A549 (cell line): ENCODE measurements at places on chromosomes 6 and 20.

DNA sequence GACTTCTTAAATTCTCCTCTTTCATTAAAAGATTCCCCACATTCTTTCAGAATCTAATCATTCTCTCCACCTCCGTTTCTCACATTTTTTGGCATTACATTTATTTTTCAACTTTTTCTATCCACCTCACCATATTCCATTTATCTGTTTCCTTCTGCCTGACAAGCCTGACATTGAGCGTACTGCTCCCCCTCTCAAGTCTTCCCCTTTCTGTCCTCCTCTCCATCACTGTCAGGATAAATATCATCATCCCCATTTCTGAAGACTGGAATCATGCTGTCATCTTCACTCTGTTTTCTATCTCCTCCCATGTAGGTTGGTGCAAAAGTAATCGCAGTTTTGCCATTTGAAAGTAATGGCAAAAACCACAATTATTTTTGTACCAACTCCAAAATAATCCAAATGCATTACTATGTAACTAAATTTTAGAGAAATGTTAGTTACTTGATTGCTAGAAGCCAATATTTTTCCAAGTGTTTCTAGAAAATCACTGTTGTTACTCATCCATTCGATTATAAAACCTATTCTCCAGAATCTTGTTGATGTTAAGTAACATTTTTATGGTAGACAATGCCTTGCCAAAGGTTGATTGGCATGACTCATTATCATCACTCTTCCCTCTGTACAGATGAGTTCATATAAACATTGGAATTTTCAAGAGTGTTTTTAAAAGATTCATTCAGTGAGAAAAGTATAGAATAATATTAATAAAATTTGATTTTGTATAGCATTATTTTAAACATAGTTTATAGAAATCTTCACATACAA is 292.3 kb upstream of the RNF217 start:
- DNase-seq = no peak

GRCh38 chr6:156933201-156934068 is 156.3 kb downstream of the ARID1B start:
- DNase-seq = no peak

DNA sequence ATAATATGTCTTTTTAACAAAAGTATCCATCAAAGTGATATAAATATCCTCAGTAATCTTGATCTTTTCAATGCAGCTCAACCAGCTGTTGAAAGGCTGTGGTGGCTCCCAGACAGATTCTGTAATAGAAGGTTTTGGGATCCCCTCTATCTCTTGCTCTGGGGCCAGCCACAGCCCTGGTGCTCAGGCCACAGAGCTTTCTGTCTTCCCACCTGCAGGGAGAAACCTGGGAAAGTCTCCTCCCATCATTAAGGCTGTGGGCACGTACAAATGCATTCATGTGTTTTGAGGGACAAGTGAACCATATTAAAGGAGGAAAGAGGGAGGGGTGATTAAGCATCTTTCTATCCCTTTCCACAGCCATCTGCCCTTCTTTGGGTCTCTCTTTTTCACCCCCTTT is 183.1 kb downstream of the PRDM13 start:
- no peak for DNase-seq

- DNase-seq = no peak
Observed at GRCh38 chr6:103177791-103178190, 1681.9 kb downstream of the HACE1 start.

DNA sequence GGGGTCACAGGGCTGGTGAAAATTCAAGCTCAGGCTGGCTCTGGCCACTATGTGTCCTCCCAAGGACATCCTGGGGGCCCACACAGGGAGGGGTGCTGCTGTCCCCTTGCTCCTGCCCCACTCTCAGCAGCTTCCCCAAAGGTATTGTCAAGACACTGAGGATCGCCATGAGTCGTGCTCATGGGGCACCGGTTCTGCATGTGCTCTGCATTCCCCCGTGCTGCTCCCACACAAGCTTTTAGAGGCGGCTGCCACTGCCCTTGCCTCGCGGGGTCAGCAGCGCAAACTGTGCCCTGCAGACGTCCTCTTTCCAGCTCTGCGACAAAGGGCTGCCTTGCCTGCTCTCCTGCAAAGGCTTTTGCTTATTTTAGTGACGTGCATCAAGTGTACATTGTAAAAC is 179.8 kb downstream of the ERMARD start:
- no peak for DNase-seq

GRCh38 chr6:26349964-26350857 is 14.8 kb upstream of the BTN3A2 start:
- no peak for DNase-seq

GRCh38 chr6:87762116-87762515 is 60.1 kb upstream of the AKIRIN2 start:
- no peak for DNase-seq

DNA sequence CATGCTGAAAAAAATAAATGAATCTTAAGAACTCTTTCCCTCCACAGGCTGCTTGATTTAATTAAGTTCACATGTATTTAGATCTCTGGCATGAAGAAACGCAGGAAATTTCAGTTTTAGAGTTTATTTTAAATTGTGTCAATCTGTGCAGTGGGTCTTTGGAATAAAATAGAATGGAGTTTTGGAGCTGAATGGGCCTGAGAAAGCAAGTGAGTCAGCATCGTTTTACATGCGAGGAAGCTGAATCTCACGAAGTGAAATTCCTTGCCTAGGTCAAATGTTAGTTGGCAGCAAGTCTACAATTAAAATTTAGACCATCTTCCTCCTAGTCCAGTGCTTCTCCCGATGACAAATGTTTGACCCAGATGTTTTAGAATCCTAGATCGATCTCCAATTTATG is 22.4 kb downstream of the MAP7 start:
- peak; percentile 60 for DNase-seq

DNA sequence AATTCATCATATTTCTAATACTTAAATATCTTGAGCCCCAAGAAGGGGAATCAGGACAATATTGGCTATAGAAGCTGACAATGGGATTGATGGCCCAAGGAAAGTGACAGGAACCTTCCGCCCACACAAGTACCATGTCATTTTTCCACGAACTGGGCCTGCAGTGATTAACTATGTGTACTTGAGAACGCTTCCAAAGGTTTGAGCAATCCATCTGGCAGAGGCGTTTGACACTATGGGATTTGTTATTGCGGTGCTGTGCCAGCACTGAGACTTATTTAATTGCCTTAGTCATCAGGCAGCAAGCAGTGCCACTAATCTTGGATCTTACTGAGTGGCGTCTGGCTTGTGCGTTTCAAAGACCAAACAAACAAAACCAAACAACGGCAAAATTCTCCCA is 135.6 kb upstream of the UST start:
- no peak for DNase-seq

- no peak for DNase-seq
Observed at GRCh38 chr6:134873500-134874388, 76.2 kb downstream of the ALDH8A1 start.

DNA sequence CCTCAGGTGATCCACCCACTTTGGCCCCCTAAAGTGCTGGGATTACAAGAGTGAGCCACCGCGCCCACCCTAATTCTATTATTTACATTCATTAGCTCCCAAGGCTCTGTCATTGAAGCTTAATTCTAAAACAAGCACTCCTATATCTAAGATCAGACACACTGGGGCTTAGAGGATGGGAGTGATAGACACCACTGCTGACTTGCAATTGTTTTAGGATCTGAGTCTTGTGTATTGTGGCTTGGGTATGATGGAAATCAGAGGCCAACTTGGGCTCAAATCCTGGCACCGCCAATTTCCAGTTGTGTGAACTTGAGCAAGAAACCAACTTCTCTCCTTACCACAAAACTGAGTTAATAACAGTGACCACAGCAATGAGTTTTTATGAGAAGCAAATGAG is 34.7 kb downstream of the MTRES1 start:
- DNase-seq = no peak

- peak; percentile 41 for DNase-seq
Observed at GRCh38 chr20:33796907-33797544, 14.1 kb upstream of the CHMP4B start.

DNA sequence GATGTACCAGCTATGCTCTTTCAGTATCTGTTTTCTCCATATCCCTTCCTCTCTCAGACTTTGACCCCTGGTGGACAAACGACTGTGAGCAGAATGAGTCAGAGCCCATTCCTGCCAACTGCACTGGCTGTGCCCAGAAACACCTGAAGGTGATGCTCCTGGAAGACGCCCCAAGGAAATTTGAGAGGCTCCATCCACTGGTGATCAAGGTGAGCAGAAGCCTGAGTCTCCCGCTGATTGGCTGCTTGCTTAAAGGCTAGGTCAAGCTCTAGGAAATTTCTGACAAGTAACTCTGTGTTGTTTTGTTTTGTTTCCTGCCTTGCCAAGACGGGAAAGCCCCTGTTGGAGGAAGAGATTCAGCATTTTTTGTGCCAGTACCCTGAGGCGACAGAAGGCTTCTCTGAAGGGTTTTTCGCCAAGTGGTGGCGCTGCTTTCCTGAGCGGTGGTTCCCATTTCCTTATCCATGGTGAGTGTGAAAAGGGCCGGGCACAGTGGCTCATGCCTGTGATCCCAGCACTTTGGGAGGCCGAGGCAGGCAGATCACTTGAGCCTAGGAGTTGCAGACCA is 28.6 kb downstream of the C6orf89 start:
- peak; percentile 68 for DNase-seq
